Neuronal stem cell (in vitro differentiated cells): ENCODE measurements at places on chromosomes 6 and 20.

- no peak for DNase-seq
Observed at GRCh38 chr6:32355018-32355417, 16.7 kb downstream of the TSBP1 start.

DNA sequence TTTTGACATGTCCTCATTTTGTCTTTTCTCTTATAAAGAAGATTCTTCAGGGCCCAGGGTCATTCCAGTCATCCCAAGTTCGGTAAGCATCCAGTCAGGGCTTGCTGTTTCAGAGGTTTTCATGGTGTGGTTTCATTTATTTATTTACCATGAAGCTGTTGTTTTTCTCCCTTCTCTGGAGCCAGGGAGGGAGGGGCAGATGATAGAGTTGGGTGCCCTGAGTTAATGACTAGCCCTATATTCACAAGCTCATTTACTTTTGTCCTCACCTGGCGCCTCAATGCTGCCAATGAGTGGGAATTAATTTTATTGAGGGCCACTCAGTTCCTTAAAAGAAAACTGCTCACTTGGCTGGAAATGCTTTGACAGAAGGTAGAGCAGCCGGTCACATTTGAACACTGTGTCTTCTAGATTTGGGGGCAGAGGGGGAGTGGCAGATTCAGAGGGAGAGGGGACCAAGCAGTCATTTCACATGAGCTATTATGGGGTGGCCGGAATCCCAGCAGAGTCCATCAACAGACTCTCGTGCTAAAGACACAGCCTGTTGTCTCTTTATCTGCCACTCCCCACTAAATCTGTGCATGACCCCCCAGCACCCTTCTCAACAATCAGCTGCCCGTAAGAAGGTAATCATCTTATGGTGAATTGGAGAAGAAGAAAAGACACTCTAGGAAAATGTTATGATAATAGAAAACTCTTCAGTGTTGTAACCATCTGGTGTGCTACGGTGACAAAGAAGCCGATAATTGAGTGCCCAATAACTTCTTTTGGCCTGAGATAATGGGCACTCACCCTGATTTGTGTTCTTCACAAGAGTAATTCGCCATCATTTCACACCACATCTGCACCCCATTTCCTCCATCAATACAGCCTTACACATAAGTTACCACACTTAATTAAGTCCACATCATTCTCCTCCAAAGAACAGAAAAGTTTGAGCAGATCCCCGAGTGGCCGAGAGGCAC, 573.5 kb upstream of the JAG1 start:
- DNase-seq, result no peak

DNA sequence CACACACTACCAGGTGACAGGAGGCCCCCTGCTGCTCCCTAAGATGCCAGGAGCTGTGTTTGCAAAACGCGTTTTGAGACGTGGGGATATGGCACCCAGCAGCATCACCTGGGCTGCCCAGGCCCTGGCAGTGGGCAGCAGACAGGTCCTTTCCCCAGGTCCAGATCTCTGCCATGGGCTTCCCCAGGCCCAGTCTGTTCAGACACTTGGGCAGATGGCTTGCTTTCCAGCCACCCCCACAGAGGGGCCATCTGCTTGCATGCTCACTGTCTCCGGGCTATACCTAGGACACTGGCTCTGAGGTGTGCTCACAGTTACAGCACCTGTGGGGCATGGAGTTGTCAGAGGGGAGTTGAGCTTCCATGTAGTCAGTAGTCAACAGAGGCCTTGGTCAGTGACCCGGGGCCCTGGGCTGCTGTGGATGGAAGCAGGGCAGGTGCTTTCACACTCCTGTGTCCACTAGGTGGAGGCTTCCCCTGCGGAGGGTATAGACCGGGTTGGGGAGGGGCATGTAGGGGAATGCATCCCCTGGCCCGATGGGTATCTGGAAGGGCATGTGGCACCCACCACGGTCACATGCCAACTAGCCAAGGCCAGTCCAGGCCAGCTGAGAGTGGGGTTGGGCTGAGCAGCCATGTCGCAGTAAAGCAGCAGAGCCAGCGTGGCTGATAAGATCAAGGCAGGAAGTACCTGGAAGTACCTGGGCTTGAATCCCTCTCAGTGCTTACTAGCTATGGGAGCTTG, 185.4 kb upstream of the SLC24A3 start:
- no peak for DNase-seq

GRCh38 chr20:59718751-59719150, 114.4 kb downstream of the PHACTR3 start:
- no peak for DNase-seq

GRCh38 chr6:152136449-152136825, 329.0 kb downstream of the ESR1 start:
- DNase-seq, result no peak

GRCh38 chr6:135221505-135221904, 40.4 kb downstream of the MYB start:
- DNase-seq, result no peak

DNA sequence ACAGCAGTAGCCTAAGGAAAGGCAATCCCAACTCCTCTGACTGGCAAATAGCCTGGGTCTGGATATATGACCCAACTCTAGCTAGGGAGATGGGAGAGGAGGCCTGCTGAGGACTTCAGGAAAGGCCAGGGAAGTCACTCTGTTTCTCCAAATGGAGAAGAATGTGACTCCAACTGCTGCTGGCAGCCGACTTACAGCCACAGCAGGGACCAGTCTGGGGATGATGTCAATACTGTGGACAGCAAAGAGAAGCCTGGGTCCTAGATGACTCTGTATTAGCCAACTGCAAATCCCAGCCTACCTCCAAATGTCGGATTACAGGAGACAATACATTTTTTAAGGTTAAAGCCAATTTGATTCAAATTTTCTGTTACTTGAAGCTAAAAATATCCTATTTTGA, 232.6 kb downstream of the FOXC1 start:
- no peak for DNase-seq

DNA sequence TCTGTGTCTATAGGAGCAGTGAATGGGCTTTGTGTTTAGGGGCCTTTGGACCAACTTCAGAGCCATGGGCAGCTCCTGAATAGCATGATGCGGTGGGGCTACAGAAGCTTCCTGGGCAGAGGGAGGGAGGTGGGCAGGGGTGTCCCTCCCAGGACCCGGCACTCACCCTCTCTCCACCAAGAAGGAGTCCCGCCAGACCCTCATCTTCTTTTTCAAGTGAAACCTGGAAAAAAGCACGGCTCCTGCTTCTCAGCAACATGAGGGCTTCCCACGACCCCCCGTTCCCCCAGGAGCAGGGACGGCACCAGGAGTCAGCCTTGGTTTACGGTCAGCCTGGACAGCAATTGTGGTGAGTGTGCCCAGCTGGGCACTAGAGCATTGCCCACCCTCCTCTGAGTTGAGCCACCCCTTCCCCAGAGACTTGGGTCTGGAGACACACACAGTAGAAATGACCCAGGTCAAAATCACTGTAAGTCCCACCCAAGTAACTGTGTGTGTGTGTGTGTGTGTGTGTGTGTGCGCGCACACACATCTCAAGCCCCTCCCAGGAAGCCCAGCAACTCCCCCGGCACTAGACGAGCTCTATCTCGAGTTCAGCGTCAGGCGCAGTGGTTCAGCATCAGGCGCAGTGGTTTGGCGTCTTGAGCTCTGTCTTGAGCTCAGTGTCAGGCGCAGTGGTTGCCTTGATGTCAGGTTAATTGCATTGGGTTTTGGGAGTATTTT, 108.2 kb downstream of the SULF2 start:
- no peak for DNase-seq

DNA sequence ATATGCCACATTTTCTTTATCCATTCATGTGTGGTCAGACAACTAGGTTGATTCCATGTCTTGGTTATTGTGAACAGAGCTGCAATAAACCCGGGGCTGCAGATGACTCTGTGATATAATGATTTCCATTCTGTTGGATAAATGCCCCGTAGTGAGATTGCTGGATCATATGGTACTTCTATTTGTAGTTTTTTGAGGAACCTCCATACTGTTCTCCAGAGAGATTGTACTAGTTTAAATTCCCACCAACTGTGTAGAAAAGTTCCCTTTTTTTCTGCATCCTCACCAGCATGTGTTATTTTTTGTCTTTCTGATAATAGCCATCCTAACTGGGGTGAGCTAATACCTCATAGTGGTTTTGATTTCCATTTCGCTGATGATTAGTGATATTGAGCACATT, 62.2 kb upstream of the MAP3K4 start:
- DNase-seq, result no peak

GRCh38 chr20:49914310-49915117, 815 bp downstream of the SPATA2 start:
- DNase-seq, result no peak

DNA sequence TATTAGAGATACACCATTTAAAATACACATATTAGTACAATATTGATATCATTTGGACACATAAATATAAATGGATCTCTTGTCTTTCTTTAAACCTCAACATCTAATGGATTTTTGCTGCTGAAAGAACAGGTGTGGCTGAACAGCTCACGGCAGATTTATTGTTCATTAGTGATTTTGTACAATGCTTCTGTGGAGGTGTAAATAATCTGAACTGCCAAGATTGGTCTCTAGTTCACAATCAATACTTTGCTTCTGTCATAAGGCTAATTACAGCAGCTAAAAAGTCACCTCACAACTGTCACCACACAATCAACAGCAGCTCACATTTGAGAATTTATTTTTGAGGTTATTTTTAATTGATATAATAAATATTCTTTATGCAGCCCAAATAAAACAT, 162.0 kb upstream of the SIM1 start:
- DNase-seq, result no peak

GRCh38 chr20:61733891-61734732, 331.6 kb downstream of the TAF4 start:
- DNase-seq, result no peak

DNA sequence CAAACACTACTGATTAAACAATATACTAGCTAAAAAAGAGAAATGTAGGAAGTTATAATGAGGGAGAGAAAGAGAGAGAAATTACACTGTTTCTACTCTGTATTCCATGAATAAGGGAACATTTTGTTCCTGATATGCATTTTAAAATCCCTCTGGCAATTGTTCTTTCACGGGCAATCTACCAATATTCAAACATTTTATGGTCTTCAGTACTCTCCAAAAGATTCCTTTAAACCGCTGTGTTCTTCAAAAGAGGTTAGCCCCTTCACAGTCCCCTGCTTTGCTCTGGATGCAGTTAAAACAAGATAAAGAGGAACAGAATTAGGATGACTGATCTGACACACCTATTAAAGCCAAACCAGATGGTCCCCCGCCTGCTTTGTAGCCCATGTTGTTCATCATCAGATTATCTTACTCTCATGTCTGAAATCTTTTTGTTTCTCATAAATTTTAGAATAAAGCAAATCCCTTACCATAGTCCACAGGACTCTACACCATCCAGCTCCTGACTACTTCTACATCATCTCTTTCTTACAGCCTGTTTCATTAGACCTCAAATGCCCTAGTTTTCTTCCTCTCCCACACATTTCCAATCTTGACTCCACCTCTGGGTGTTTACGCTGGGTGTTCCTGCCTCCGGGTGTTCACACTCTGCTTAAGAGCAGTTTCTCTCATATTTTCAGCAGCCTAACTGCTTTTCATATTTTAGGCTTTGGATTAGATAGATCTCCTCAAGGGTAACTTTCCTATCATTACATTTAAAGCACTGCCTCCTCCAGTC, 399.7 kb downstream of the COL12A1 start:
- DNase-seq, result no peak

GRCh38 chr6:45780523-45780922, 235.1 kb downstream of the CLIC5 start:
- DNase-seq, result no peak

DNA sequence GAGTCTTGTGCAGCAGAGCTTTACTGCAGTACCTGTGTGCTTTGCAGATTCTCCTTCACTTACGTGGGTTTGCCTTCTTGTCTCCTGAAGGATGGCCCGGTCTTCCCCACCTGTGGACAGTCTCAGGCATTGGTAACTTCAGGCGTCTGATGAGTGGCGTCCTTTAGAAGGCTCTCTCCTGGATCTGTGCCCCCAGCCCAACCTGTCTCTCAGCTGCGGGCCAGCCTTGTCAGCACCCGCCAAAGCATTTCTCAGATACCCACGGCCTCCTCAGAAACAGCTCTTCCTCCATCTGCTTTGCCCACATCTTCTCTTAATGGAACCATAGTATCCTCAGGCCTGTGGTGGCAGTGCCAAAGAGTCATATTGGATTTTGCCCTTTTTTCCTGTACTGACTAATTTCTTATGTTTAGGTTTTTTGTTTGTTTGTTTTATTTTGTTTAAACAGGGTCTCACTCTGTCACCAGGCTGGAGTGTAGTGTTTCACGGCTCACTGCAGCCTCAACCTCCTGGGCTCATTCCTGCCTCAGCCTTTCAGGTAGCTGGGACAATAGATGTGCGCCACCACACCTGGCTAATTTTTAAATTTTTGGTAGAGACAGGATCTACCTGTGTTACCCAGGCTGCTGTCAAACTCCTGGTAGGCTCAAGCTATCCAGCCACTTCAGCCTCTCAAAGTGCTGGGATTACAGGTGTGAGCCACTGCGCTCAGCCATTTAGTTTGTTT, 96.6 kb downstream of the ARID1B start:
- no peak for DNase-seq

DNA sequence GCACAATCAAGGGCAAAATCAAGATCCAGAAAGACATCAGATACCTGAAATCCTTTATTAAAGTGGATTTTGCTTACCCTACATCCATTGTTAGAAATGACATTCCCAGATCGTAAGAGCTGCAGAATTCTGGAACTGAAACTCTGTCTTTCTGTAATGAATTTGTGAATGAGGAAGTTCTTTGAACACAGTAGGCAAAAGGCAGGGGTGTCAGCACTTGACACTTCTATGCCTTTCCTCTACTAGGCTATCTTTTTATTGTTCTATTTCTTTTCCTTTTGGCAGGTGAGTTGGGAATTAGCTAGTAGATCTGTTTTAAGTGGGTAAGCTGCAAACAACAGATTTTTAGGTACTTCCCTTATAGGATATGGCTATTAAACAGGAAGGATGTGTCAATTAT, 126.3 kb downstream of the CARMIL1 start:
- DNase-seq, result no peak

- no peak for DNase-seq
Observed at GRCh38 chr20:9912290-9912689, 73.4 kb upstream of the PAK5 start.

- no peak for DNase-seq
Observed at GRCh38 chr6:118843685-118844390, 50.1 kb upstream of the ASF1A start.

- DNase-seq, result no peak
Observed at GRCh38 chr20:48394415-48395081, 433.3 kb downstream of the PREX1 start.

DNA sequence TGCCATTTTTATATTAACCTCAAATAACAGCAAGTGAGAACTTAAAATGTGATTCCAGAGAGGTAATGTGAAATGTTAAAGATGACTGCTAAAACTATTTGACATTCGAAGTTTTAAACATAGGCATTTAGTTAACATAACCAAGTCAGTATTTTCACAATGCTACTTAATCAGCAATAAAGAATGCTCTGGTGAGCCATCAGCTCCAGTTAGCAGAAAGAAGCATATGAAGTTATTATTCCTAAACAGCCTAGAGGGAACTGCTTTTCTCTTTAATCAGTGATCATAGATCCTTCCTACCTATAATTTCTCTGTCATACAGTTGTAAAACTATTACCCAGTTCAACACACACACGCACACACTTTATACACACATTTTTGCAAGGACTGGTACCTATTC, 60.1 kb downstream of the MMS22L start:
- DNase-seq, result no peak
